ENCODE measurements at places on chromosomes 5 and 9. TPM values are rescaled to one million over a fixed set of nuclear protein-coding genes. Genes with fewer than 3 reads are reported as not detected.

Gene IGFBPL1
- 0.30 TPM for total RNA-seq

Gene CFAP77
- 1.2 TPM for total RNA-seq

Gene CRB2
- not detected for total RNA-seq

Gene DAB2IP
- 60.3 TPM for total RNA-seq

Gene SLCO6A1
- total RNA-seq, result not detected

Gene TMEM250
- total RNA-seq, result 19.8 TPM

Gene SOWAHA
- total RNA-seq, result 0.08 TPM

Gene ANKRD31
- 0.13 TPM for total RNA-seq

Gene ITK
- 0.43 TPM for total RNA-seq

Gene WNT8A
- total RNA-seq, result not detected

Gene FAT2
- 0.05 TPM for total RNA-seq

Gene BAAT
- total RNA-seq, result 0.22 TPM

Gene SLC23A1
- not detected for total RNA-seq

Gene ENHO
- total RNA-seq, result 1.3 TPM

DNA sequence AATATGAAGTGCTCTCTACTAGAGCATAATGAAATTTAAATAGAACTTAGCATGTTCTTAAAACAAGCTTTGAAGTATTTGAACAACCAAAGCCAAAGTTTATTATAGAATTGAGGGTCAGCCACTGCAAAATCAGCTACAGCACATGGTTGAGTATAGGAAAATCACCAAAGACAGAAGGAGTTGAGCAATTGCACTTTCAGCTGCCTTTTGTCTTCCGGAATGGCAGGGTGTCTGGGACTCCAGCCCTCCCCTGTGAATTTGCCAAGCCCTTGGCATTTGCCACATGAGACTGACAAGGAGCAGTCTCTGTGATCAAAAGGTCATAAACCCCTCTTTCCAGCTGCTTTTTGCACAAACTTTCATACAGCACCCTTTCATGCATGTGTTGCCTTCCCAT, 8.5 kb upstream of the LURAP1L start:
- no peak for DNase-seq

DNA sequence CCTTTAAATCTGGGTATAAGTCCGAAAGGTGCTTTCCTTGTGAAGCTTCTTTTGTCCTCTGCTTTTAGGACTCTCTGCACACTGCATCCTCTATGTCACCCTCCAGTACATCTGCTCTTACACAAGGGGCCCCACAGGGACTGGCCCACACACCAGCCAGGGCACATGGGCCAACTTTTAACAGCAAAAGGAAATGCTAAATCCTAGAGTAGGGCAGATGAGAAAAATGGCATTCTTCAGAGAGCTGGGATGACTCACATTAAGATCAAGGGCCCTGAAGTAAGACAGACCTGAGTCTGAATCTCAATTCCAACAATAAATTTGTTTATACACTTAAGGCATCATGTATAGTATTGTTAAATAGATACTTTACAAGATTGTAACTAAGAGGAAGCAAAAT, 40.3 kb upstream of the CDKN2B start:
- no peak for DNase-seq

DNA sequence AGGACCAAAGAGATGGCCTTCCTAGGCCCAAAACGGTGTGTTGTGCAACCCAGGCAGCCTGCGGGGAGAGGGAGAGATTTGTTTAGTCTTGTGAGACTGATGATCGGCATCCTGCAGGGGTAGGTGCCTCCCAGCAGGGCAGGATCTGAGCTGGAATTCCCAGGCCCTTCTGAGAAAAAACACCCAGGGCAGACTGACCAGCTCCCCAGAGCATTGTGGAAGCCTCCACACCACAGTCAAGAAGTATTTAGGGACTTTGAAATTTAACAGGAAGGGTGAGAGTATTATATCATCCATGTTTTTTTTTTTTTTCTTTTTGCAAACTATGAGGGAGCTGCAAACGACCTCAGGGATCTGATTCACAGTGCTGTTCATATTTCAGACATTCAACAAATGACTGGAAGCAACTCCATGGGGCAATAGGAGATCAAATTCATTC, 104.5 kb upstream of the LHFPL2 start:
- no peak for DNase-seq

GRCh38 chr9:6667633-6668280, 22.2 kb upstream of the GLDC start:
- no peak for DNase-seq

- no peak for DNase-seq
Observed at GRCh38 chr9:2253636-2254580, 238.8 kb downstream of the SMARCA2 start.

- peak; percentile 82 for DNase-seq
Observed at GRCh38 chr9:7147121-7148090, 389.6 kb downstream of the KDM4C start.

DNA sequence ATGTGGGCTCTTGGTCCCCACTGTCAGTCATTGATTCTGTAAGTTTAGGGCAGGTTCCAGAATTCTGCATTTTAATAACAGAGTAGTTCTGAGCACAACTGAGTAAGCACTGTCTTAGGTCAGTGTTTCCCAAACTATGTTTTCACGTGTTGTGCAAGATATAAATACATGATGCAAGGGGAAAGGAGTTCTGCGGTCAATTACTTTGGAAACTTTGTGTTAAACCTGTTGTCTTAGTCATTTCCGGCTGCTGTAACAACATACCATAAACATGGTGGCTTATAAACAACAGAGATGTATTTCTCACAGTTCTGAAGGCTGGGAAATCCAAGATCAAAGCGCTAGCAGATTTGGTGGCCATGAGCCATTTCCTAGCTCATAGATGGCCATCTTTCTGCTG, 69.8 kb downstream of the EQTN start:
- no peak for DNase-seq

GRCh38 chr9:97519441-97519970, 18.0 kb downstream of the TMOD1 start:
- DNase-seq, result no peak

DNA sequence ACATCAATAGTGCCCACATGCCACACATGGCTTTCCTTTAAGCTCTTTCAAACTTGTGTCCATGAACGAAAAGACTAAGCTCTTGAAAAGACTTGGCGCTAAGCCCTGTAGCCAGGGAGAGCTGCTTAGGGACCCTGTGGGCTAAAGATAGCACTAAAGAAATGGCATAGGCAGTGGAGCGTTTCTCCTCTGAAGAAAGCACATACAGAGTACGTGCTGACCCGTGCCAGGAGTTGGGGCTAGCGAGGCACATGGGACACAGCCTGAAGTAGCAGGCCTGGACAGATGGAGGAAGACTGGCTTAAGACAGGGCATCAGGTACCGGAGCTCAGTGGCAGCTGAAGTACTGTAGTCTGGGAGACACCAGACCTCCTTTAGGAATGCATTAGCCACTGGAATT, 39.7 kb downstream of the ADGRV1 start:
- DNase-seq, result no peak

DNA sequence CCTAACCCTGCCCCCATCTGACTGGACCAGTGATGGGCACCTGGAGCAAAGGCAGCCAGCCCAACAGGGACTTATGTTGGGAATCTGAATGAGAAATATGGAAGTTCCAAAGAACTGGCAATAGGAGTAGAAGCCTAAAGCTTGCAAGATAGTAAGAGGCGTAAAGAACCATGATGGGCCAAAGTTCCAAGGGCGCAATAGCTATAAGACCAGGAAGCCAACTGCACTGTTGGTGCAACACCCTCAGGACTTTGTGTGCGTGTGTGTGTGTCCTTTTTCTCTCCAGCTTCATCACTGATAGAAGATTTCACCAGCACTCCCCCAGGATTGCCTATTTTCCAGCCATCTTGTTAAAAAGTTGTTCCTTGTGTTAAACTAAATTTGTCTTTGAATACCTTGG, 92.8 kb downstream of the ZNF608 start:
- DNase-seq, result no peak

DNA sequence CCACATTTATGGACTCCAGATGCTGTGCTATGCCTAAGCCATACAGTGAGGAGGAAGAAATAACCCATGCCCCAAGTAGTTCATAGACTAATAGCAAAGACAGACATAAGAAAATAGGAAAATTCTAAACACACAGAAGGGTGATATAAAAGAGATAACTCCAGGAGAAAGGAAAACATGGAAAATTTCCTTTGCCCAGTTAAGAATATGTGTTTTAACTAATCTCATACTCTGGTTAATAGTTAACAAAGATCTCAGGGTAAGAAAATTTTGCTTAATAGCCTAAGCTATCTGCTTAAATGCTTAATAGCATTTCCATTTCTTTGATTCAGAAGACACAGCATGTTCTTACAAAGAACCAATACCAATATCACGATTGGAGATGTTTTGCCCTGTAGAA, 358.0 kb downstream of the MSX2 start:
- no peak for DNase-seq

DNA sequence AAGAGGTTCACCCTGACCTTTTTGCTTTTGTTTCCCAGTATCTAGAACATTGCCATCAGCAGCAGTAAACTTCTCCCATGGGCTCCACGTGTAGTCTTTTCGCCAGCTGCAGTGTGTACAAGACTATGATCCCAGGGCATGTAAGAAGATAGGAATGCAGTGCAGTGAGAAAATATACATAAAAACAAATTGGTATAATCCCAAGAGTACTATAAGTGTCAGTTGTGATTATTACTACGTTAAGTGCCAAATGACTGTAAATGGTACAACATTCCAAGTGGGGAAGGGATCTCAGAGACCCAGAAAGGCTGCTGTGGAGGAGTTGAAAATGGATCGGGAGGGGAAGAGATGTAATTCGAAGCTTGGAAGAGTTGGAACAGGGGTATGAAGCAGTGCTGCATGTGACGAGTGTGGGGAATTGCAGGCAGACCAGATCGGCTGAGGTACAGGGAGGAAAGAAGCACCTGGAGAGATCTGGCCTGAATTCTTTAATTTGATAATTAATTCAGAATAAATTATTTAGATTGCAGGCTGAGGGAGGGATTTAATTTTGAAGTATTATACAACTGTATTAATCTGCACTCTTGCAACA, 95.1 kb downstream of the FBXL7 start:
- DNase-seq, result no peak

- DNase-seq, result no peak
Observed at GRCh38 chr5:176533894-176534611, 3.1 kb downstream of the RNF44 start.

DNA sequence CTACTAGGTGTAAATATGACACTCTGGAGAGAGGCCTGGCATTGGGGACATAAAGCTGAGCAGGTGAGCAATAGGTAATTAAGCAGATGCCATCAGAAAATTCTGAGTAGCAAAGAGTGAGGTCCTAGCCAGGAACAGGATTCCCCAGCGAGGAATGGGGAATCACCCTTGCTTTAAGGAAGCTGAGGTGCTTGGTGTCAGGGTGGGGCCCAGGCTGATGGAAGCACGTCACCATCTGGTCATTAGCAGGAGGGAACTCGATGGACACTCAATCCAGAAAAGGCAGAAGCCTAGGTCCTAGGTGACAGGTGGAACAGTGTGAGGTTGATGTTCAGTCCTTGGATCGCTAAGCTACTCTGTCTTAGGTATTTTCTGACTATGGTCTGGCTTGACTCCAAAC, 562.7 kb upstream of the DAP start:
- DNase-seq, result no peak

GRCh38 chr5:10489810-10490426, 48.2 kb downstream of the ROPN1L start:
- no peak for DNase-seq

- no peak for DNase-seq
Observed at GRCh38 chr9:134173127-134174072, 9.0 kb upstream of the RNU6ATAC start.

GRCh38 chr9:31486630-31487029, 897.8 kb upstream of the ACO1 start:
- DNase-seq, result no peak

DNA sequence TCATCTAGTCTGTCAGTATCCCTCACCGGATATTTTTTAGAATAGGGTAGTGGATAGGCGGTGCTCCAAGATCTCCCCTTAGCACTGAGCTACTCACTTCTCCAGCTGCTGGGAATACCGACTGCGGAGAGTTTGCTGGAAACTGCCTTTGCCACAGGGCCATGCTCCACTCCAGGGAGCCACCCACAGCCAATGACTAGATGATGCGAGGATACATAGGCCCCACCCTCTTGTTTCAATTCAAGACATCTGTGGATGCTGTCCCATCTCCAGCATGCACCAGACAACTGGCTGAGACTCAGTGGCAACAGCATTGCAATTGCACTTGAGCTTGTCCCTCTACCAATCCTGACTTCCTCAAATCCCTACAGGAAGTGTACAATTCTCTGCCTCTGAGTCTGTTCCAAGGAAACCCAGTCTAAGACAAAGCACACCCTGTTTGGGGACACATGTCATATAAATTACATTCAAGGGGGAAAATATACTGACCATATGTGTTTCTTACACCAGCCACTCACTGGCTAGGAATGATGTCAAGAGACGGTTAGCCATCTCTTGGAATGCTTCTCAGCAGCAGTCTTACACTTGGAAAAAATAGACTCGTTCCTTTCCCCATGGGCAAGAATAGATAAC, 312.6 kb upstream of the KIF2A start:
- no peak for DNase-seq

DNA sequence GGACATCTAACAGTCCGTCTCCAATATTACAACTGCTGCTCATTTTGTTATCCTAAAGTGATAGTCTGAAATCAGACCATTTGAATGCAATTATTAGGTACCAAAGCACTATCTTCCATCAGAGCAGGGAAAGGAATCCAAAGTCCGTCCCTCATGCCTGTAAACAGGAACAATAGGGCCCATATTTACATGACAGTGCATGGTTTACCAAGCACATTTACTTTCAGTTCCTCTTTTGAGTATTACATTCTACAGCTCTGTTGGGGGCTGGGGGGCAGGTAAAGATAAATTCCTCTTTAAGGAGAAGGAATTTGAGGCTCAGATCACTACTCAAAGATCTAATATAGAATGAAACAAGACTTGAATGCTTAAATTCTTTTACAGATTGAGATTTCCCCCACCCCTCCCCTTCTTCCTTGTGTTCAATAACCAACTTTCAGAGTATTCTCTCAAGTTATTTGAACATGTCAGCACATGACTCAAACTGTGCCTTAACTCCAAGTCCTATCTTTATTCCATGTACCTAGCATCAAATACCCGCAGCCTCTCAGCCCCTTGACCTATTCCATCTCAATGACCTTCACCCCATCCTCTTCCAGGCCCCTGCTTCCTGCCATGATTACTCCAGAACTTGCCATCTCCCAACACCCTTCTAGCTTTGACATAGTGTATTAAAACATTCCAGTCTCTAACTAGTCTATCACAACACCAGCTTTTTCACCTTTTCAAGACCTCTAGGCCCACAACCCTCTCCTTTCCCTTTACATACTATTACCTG, 71.0 kb downstream of the BRINP1 start:
- no peak for DNase-seq

DNA sequence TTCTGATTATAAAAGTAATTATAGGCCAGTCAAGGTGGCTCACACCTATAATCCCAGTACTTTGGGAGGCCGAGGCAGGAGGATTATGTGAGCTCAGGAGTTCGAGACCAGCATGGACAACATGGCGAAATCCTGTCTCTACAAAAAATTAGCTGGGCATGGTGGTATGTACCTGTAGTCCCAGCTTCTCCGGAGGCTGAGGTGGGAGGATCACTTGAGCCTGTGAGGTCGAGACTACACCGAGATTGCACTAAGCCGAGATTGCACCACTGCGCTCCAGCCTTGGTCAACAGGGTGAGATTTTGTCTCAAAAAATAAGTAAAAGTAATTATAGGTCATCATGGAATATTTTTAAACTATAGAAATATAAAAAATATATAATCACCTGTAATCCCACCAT, 18.1 kb downstream of the IRF1 start:
- no peak for DNase-seq
